ENCODE measurements at places on chromosomes 16 and 17. TPM values are rescaled to one million over a fixed set of nuclear protein-coding genes. Genes with fewer than 3 reads are reported as not detected.
A peak's percentile ranks its signal among the peaks of the same experiment; 100 is the strongest.

Gene TP53TG3
- total RNA-seq = not detected

Gene OTOA
- not detected for total RNA-seq

Gene PLXDC1
- total RNA-seq = 12.9 TPM

Gene ZNF18
- total RNA-seq = 15.4 TPM

Gene GJC1
- not detected for total RNA-seq

Gene HCRT
- not detected for total RNA-seq

Gene CACNG1
- total RNA-seq = not detected

DNA sequence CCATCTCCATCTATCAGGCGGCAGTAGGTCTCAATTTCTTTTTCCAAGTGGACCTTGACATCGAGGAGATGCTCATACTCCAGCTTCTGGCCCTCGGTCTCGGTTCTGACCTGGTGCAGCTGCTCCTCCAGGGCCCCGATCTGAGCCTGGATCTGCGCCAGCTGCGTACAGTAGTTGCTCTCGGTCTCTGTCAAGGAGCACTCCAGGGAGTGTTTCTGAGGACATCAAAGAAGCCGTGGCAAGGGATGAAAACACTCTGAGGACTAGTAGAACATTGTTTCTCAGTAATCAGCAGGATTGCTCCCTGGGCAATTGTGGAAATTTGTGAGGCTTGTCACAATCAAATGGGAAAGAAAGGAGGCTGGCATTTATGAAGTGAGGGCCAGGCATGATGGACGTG lies 5.9 kb downstream of the KRT28 start:
- H3K27me3 ChIP-seq = peaks cover 19% of the 10 kb centered on the region
- DNase-seq = no peak
- no peak overlapping the region for H3K27ac ChIP-seq
- no peak overlapping the region for H3K4me3 ChIP-seq
- no peaks in the 10 kb centered on the region for H3K4me1 ChIP-seq

- no peak for DNase-seq
- peaks cover 17% of the 10 kb centered on the region for H3K4me1 ChIP-seq
These were observed 3.3 kb upstream of the LMF1 start for GRCh38 chr16:974001-974601.

GRCh38 chr17:29197516-29198272 lies 17.5 kb upstream of the MYO18A start:
- H3K27ac ChIP-seq = no peak overlapping the region
- H3K4me3 ChIP-seq = no peak overlapping the region
- H3K4me1 ChIP-seq = no peaks in the 10 kb centered on the region
- H3K27me3 ChIP-seq = peaks cover 6% of the 10 kb centered on the region
- no peaks in the 10 kb centered on the region for H3K36me3 ChIP-seq

DNA sequence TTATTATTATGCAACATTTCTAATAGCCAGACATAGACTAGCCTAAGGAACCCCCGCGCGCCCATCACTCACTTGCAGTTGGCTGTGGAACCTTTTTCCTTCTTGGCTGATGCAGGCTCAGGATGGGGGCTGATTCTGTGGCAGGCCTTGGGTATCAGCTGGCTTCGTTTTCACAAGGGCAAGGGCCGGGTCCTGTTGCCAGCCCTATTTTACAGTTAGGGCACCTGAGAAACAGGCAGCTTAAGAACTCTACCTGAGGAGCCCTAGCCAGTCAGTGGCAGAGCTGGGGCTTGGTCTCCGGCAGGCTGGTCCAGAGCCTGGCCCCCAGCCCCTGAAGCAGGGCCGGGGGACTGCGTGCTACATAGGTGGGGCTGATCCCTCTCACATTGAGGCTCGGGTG lies 28.7 kb downstream of the ADGRG5 start:
- no peak overlapping the region for H3K4me3 ChIP-seq
- no peak overlapping the region for H3K27ac ChIP-seq
- no peak for DNase-seq

DNA sequence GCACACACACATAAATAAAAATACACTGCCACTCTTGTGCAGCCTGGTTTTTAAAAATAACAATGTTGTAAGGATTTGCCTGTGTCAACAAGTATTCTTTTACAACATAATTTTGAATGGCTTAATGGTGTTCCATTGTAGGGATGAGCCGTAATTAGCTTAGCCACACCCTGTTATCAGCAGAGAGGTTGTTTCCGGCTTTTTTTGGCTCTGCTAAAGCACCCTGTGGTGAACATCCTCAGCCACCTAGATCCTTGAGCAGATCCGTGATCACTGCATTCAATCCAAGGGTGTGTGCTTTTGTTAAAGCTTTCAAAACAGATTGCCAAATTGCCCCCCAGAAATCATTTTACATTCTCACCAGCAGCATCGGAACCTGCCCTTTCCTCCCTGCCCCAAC lies 7.0 kb downstream of the KATNB1 start:
- peaks cover 2% of the 10 kb centered on the region for H3K36me3 ChIP-seq
- no peak for DNase-seq
- H3K4me3 ChIP-seq = no peak overlapping the region
- no peaks in the 10 kb centered on the region for H3K27me3 ChIP-seq

DNA sequence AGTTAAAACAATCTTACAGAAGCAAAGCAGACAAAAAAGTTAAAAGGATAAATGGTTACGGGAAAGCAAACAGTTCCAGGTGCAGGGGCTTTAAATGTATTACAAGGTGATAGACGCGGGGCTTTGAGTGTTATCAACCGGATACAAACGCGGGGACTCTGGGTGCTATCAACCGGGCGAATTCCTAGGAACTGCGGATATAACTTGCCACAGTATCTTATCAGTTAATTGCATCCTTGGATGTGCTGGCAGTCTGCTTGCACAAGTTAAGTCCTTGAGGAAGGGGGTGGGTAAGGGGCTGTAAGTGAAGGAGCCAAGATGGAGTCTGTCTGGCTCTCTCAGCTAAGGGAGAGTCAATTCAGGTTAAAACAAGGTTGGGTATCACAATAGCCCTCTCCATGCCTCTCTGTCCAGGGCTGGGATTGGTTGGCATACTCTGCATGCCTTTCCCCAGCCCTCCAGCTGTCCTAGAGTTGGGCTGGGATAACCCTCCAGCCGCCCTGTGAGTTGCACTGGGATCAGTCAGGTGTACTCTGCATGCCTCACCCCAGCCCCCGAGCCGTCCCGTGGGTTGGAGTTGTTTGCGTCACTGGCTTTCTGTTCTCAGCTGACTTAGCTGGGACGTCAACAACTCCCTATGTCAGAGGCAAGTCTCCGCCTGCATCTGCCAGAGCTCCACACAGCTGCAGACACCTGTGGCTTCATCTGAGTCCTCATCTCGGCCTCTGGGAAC lies 40.9 kb downstream of the TMEM235 start:
- H3K36me3 ChIP-seq = no peaks in the 10 kb centered on the region
- no peak overlapping the region for H3K27ac ChIP-seq
- peaks cover 2% of the 10 kb centered on the region for H3K27me3 ChIP-seq
- peak; percentile 74 for DNase-seq
- no peak overlapping the region for H3K4me3 ChIP-seq
- peaks cover 27% of the 10 kb centered on the region for H3K4me1 ChIP-seq

- DNase-seq = no peak
- peak overlapping the region; percentile 72 for H3K4me3 ChIP-seq
- no peaks in the 10 kb centered on the region for H3K36me3 ChIP-seq
- H3K27me3 ChIP-seq = peaks cover 2% of the 10 kb centered on the region
- no peak overlapping the region for H3K27ac ChIP-seq
These were observed 169.3 kb upstream of the MAF start for GRCh38 chr16:79769928-79770243.

DNA sequence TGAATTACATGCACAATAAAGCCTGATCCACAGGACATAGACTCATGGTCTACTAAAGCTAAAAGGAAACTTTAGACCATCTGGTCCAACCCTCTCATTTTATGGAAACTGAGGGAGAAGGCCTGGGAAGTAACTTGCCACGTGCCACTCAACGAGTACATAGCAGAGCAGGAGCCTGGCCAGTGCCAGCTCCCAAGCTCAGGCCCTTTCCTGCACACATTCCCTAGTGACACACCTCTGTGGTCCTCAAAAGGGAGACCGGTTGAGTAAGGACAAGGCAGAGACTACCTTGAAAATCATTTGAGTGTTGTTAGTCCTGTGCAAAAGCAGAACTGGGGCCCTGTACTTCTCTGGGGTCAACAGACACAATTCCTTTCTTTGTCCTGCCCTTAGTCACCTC lies 2.8 kb downstream of the CCL4L2 start:
- H3K4me3 ChIP-seq = no peak overlapping the region
- no peak for DNase-seq
- no peaks in the 10 kb centered on the region for H3K36me3 ChIP-seq
- no peaks in the 10 kb centered on the region for H3K27me3 ChIP-seq
- H3K4me1 ChIP-seq = no peaks in the 10 kb centered on the region
- no peak overlapping the region for H3K27ac ChIP-seq

- no peaks in the 10 kb centered on the region for H3K4me1 ChIP-seq
- no peak overlapping the region for H3K27ac ChIP-seq
- H3K27me3 ChIP-seq = no peaks in the 10 kb centered on the region
- DNase-seq = no peak
These were observed 298.2 kb downstream of the HAPSTR1 start for GRCh38 chr16:9389543-9390207.

DNA sequence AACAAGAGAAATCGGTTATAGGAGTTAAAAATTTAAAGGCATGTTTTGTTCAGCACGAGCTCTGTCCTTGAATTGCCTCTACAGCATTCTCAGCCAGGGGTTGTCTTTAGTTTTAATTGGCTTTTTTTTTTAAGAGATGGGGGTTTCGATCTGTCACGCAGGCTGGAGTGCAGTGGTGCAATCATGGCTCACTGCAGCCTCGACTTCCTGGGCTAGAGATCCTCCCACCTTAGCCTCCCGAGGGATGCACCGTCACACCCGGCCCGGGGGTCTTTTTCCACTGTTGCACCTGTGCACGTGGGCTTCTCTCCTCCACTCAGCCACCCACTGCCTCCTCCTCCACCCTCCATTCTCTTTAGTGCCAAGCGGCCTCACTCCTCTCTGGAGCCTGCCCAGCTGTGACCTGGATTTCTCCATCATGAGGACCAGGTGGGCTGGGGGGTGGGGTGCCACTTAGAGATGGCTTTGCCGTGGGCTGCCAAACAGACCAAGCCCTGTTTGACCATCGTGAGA lies 106.8 kb upstream of the SEC14L1 start:
- no peak for DNase-seq
- H3K4me1 ChIP-seq = no peaks in the 10 kb centered on the region
- H3K36me3 ChIP-seq = no peaks in the 10 kb centered on the region
- H3K27me3 ChIP-seq = no peaks in the 10 kb centered on the region
- no peak overlapping the region for H3K27ac ChIP-seq

DNA sequence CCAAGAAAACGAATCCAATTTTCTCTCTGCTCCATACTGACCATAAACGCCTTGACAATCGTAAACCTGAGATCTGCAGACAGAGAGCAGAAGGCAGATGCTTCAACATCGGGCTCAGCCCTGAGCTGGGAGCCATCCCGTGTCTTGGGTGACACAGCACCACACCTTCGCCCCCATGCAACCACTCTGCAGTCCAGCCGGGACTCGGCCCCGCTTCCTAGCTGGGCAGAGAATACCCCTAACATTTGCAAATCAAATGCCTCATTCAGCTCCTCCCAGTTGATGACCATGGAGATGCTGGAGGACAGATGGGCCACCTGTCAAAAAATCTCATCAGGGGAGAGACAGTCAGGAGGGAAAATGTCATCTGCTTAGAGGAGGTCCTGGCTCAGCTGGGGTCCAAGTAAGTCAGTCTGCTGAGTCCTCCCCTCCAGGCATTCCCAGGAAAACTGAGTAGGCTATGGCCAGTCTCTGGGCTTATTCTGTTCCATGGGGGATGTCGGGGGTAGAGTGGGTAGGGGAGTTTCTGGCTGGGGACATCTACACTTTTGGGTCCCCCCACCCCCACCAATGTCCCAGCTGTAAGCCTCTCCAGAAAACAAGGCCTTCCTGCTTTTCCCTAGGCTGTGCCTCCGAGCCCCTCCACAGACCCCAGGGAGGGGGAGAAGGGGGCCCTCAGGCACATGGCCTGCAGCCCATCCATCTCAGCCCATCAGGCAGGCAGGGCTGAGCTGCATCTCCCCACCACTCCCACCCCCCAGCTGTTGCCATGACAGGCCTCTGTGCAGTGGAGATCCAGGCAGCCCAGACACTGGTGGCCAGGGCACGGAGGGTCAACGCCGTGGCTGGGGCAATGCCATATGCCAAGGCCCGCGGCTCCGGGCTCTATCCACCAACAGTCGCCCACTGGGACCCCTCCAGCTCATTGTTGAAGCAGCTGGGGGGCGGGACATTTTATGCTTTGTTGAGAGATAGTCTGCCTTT lies 158.6 kb downstream of the AXIN2 start:
- H3K36me3 ChIP-seq = no peaks in the 10 kb centered on the region
- H3K27ac ChIP-seq = no peak overlapping the region
- DNase-seq = no peak
- H3K4me1 ChIP-seq = no peaks in the 10 kb centered on the region
- no peak overlapping the region for H3K4me3 ChIP-seq

- H3K4me1 ChIP-seq = no peaks in the 10 kb centered on the region
- no peak overlapping the region for H3K27ac ChIP-seq
- DNase-seq = no peak
- H3K4me3 ChIP-seq = no peak overlapping the region
- no peaks in the 10 kb centered on the region for H3K36me3 ChIP-seq
These were observed 473.9 kb downstream of the TOX3 start for GRCh38 chr16:52073024-52073423.

DNA sequence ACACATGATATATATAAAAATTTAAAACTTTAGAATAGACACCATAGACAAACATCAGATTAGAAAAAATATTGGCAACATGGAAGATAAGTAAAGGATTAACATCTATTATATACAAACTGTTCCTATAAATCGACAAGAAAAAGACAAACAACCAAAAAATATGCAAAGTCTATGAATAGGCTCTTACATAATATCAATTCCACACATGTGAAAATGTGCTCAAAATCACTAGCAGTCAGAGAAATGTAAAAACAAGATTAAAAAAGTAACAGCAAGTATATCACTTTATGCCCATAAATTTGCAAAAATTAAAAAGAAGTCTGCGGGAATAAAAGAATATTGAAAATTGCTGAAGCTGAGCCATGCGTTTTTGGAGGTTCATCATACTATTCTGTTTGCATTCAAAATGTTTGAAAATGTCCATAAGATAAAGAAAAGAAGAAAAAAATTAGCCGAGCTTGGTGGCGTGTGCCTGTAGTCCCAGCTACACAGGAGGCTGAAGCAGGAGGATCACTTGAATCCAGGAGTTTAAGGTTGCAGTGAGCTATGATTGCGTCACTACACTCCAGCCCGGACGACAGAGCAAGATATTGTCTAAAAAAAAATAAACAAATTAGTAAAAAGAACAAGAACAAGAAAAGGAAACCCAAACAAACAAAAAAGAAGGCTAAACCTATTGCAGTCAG lies 11.2 kb upstream of the ERN2 start:
- no peaks in the 10 kb centered on the region for H3K4me1 ChIP-seq
- no peaks in the 10 kb centered on the region for H3K36me3 ChIP-seq
- no peak overlapping the region for H3K27ac ChIP-seq
- peaks cover 3% of the 10 kb centered on the region for H3K27me3 ChIP-seq
- DNase-seq = no peak
